Activated T-cell treated with anti-CD3 and anti-CD28 coated beads for 1 hour (primary cell): ENCODE measurements at places on chromosomes 7 and 10.

DNA sequence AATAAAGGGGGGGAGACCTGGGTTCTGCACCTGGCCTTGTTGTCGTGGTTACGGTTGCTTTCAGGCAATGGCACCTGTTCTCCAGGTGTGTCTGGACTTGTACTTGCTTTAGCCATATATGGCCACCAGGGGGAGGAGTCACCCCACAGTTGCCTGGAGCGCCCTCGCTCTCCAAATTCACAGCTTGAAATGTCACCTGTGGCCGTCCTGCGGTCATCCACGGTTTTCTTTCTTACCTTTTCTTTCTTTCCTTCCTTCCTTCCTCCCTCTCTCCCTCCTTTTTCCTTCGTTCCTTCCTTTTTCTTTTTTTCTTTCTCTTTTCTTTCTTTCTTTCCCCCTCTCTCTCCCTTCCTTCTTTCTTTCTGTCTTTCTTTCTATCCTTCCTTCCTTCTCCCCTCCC, 157.2 kb upstream of the ZNF92 start:
- DNase-seq = peak; percentile 50

DNA sequence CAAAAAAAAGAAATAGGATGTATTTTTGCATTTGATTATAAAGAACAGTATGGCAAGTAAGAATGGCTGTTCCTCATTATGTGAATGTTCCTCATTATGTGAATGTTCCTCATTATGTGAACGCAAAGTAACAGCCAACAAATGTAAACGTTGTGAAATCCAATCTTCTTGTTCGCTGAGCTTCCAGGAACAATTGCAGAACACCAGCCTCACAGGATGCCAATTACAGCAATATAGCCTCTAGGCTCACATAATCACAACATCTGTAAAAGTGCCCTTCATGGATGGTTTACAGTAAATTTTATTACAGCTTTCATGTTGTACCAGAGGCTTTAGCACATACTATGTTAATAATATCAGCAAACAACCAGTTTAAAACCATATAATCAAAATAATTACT, 71.6 kb downstream of the THSD7A start:
- no peak for DNase-seq

GRCh38 chr7:101718363-101719122, 89.4 kb upstream of the MYL10 start:
- DNase-seq = no peak

GRCh38 chr7:32516551-32517100, 21.3 kb downstream of the AVL9 start:
- no peak for DNase-seq

- DNase-seq = no peak
Observed at GRCh38 chr10:62021128-62021665, 119.7 kb downstream of the ARID5B start.

- DNase-seq = no peak
Observed at GRCh38 chr10:72250666-72251065, 23.1 kb upstream of the DDIT4 start.

DNA sequence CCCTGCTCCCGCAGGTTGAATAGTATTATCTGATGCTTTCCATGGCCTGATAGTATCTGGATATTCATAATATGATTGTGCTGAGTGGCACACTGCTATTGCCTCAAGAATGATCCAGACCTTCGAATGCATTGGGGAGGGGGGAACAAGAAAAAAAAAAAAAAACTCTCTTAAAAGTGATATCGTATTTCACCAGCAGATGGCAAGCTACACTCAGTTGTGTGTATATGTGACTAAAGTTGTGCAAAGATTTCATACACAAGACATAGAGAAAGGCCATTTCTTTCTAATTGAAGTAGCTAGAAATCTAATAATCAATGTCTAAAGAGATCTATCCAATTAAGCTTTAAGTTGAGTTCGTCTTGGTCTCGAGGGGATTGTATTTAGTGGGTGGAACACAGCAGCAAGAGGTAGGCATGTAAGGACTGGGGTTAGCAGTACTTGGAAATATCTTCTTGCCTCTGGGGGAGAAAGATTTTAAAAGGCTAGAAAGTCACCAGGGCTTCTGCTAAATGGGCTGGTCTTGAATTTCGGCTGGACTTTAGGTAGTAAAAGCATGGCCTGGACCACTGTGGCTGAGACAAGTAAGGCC, 15.3 kb downstream of the SFRP4 start:
- DNase-seq = no peak

GRCh38 chr7:142461437-142461836, 203.6 kb upstream of the PRSS58 start:
- DNase-seq = no peak

GRCh38 chr7:47228386-47229014, 353.4 kb downstream of the TNS3 start:
- DNase-seq = no peak

- peak; percentile 49 for DNase-seq
Observed at GRCh38 chr7:44587843-44588711, 6.0 kb upstream of the TMED4 start.

- DNase-seq = no peak
Observed at GRCh38 chr10:60828489-60828852, 50.2 kb downstream of the CDK1 start.

DNA sequence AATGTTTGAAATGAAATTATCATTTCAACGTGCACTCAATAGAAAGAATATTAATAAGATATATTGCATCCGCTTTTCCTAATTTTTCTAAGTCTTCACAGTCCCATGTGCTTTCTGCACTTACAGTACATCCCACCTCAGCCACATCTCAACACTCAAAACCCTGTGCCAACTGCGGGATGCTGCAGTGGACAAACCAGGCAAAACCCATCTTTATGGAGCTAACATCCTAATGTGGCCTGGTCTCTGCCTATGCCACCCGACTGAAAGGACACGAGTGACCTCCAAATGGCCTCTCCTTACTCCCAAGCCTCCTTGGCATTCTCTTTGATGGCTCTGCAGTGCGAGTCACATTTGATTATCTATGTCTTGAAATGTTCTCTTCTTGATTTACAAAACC, 57.4 kb upstream of the ADRB1 start:
- no peak for DNase-seq

DNA sequence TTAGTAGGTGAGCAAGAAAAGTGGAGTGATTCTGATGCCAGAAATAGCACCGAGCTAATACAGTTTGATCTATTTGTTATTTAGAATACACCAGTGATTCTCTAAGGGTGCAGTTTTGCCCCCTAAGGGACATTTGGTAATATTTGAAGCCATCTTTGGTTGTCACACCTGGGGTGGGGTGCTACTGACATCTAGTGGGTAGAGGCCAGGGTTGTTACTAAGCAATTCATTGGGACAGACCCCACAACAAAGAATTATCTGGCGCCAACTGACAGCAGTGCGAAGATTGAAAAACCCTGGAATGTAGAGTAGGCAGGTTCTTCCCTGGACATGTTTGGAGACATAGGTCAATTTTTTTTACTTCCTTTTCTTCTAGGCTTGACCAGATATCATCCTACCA, 14.6 kb downstream of the PALS2 start:
- peak; percentile 34 for DNase-seq

DNA sequence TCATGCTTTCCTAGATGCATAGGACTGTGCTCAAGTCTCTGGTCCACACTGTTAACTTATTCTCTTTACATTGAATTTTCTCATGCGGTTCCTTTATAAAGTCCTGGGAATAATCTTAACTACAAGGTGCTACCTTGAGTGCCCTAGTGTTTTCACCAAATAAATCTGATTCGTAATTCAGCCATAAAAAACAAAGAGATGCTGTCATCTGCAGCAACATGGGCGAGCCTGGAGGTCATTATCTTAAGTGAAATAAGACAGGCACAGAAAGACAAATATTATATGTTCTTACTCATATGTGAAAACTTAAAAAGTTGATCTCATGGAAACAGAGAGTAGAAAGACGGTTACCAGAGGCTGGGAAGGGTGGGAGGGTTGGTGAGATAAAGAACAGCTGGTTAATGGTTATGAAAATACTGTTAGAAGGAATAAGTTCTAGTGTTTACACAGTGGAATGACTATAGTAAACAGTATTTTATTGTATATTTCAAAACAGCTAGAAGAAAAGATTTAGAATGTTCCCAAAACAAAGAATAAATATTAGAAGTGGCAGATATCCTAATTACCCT, 38.3 kb downstream of the NT5C3A start:
- no peak for DNase-seq

DNA sequence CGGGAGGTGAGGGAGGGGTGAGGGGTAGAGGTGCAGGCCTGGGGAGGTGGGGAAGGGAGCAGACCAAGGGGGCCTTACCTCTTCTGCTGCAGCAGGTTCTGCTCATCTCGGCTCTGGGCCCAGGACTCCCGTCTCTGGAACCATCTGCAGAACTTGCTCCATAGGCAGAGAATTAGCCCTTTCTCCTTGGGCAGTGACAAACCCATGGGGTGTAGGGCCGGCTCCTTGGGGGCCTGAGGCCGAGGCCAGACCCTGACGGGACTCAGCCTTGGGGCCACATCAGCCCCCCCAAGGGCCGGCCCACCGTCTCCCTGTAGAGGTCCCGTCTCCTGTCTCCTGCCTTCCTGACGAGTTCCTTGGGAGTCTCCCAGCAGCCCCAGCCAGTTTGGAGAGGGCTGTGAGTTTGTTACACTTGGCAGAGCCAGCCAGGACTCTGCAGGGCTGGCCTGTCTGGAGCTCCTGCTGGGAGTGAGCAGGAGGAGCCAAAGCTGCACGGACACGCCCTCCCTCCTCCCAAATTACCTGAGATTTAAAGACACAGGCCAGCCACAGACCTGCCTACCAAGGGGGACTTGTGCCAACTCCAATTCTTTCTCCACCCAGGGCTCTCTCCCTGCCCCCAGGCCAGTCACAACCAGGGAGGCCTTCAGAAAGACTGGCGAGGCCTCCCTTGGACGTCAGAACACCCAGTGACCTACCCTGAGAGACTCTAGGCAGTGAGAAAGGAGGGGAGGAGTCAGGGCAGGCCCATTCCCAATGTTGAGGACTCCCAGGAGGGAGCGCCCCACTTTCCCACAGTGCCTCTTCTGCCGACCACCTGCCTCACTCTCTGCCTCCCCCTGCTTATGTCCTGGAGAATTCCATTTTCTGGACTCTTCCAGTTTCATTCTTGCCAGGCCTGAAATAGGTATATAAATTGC, at the start of gene TRPV6:
TRPV6 (minus strand) TSS at position 435 of the 920 bp plus-strand sequence.
- no peak for DNase-seq

- DNase-seq = no peak
Observed at GRCh38 chr10:106271237-106271636, 893.3 kb downstream of the SORCS1 start.
